ENCODE measurements at places on chromosomes 7 and 10.

DNA sequence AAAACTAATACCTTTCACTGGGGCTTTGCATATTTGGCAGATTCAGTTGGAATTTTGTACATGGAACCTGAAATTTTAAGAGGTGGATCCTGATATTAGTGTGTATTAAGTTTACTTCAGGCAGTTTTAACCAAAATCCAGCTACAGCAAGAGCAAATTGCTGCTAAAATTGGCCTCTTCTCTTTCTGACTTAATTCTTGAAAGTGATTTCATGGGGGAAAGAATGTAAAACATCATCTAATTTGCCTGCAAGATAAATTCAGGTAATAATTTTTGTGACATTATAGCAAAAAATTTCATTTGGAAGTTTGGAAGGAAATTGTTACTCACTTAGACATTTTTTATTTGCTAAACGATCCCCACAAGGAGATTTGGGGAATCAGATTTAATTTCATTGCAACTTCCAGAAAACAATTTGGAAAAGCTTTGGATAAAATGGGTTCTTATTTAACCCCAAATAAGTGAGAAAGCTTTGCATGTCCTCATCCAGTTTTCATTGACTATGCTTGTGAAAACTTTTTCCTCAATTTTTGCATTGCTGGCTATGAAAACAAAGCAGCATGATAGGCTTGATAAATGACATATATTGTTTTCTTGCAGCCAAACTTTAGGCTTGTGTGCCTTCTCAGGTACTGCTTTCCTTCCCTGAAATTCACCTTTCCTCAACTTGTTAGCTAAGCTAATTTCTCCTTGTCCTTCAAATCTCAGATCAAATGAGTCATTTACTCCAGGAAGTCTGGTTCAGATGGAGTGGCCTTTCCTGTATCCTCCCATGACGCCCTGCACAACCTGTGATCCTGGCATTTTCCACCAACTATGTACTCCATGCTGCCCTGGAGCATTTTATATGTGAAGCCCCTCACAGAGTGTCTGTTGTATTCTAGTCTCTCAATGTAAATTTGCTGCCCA, 27.4 kb upstream of the ZNF438 start:
- peaks cover 1% of the 10 kb centered on the region for H3K4me1 ChIP-seq
- no peak overlapping the region for H3K27ac ChIP-seq
- H3K36me3 ChIP-seq = no peaks in the 10 kb centered on the region
- no peak overlapping the region for H3K4me3 ChIP-seq
- H3K27me3 ChIP-seq = no peaks in the 10 kb centered on the region
- no peak for DNase-seq

GRCh38 chr10:114310346-114310745, 71.3 kb downstream of the VWA2 start:
- H3K4me3 ChIP-seq = no peak overlapping the region
- DNase-seq = no peak
- no peaks in the 10 kb centered on the region for H3K36me3 ChIP-seq
- no peaks in the 10 kb centered on the region for H3K4me1 ChIP-seq
- no peaks in the 10 kb centered on the region for H3K27me3 ChIP-seq
- H3K27ac ChIP-seq = no peak overlapping the region

DNA sequence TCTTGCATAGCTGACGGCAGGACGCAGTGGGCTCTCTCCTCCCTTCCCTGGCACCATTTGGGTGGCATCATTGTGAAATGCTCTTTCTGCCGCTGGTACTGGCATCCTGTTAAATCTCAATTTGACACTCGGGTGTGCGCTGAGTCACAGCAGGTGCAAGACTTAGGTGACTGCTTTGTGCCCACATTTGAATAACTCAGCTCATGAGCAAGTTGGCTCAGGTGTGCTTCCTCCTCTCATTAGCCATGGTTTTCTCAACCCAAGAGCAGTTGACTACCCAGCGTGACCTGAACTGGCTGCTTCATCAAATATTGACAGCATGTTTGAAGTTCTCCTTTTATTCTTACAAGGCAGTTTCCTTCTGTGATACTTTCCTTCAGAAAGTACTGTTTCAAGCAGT, 24.6 kb upstream of the NFE2L3 start:
- DNase-seq = no peak
- no peaks in the 10 kb centered on the region for H3K36me3 ChIP-seq
- peaks cover 18% of the 10 kb centered on the region for H3K27me3 ChIP-seq
- H3K4me3 ChIP-seq = no peak overlapping the region
- no peak overlapping the region for H3K27ac ChIP-seq
- H3K4me1 ChIP-seq = peaks cover 3% of the 10 kb centered on the region

DNA sequence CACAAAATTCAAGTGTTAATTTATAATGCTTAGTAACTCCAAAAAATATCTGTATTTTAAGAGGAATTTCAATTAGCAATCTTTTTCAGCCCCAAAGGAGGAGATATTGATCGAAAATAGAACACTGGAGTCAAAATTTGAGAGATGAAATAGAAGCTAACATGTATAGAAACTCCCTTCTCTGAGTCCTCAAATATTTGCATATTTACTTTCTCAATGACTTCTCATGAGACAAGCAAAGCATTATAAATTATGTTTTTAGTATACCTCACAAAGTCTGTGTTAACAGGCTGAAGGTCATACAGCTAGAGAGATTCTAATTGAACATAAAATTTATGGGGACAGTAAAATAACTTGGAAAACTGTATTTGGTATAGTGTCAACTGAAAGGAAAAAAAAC, 260.5 kb downstream of the GPAM start:
- no peak overlapping the region for H3K27ac ChIP-seq
- no peaks in the 10 kb centered on the region for H3K4me1 ChIP-seq
- H3K27me3 ChIP-seq = no peaks in the 10 kb centered on the region
- no peak overlapping the region for H3K4me3 ChIP-seq
- DNase-seq = no peak

GRCh38 chr7:99096124-99096887, 47.6 kb downstream of the SMURF1 start:
- H3K4me1 ChIP-seq = peaks cover 19% of the 10 kb centered on the region
- H3K27ac ChIP-seq = no peak overlapping the region
- H3K36me3 ChIP-seq = peaks cover 37% of the 10 kb centered on the region
- H3K27me3 ChIP-seq = no peaks in the 10 kb centered on the region
- no peak overlapping the region for H3K4me3 ChIP-seq

DNA sequence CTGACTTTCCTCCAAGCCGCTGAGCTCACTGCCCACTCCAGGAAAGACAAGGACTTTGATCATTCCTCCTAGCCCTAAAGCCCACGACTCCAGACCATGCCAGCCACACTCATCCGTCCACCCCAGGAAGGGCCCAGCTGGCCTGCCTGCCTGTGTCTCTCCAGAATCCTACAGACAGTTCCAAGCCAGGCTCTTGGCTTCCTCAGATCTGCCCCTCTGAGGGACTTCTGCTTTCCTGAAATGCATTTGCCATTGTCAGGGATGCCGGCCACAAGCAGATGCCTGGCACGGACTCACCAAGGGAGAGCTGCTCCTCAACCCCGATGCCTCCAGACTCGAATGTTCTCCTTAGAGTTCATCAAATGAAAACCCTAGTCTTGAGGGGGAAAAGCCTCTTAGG, 155.8 kb downstream of the OAT start:
- H3K36me3 ChIP-seq = no peaks in the 10 kb centered on the region
- peaks cover 1% of the 10 kb centered on the region for H3K27me3 ChIP-seq
- no peak overlapping the region for H3K4me3 ChIP-seq
- DNase-seq = no peak

DNA sequence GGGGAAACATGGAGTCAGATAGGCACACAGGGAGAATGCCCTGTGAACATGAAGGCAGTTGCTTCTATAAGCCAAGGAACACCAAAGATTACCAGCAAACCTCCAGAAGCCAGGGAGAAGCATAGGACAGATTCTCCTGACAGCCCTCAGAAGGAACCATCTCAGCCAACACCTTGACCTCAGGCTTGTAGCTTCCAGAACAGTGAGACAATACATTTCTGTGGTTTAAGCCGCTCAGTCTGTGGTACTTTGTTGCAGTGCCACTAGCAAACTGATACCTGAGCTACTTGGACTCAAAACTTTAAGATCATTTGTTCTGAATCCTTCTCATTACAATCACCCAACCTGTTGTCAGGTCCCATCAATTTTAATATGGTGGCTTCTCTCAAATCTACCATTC, 31.2 kb downstream of the ABLIM1 start:
- no peak overlapping the region for H3K27ac ChIP-seq
- H3K27me3 ChIP-seq = peaks cover 38% of the 10 kb centered on the region
- peaks cover 12% of the 10 kb centered on the region for H3K36me3 ChIP-seq

Measured in activated CD4-positive, alpha-beta memory T cell treated with anti-CD3 and anti-CD28 coated beads, Interleukin-2, amount 10 ng/mL, durations not matched to agents 7 days and 5 days (primary cell).